ENCODE measurements at places on chromosomes 11 and 22.

GRCh38 chr11:109734566-109734965, 312.6 kb downstream of the C11orf87 start:
- no peak for DNase-seq

GRCh38 chr11:4025248-4025966, 69.2 kb upstream of the RRM1 start:
- DNase-seq, result no peak

DNA sequence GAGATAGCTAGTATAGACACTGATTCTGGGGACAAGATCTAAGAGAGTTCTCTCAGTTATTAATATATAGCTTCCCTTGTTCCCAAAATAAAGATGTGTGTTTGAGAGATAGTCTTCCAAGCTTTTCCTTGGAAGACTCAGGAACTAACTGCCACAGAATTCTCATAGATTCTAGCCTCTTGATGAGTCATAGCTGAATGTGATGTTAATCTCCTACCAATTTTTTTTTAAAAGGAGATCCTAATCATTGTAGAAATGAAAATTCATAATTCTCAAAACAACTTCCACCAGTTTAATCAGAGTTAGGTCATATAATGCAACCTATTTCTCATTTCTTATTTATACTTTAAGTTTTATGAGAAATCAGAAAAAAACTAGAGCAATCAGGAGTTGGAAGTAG, 148.8 kb downstream of the JRKL start:
- no peak for DNase-seq

DNA sequence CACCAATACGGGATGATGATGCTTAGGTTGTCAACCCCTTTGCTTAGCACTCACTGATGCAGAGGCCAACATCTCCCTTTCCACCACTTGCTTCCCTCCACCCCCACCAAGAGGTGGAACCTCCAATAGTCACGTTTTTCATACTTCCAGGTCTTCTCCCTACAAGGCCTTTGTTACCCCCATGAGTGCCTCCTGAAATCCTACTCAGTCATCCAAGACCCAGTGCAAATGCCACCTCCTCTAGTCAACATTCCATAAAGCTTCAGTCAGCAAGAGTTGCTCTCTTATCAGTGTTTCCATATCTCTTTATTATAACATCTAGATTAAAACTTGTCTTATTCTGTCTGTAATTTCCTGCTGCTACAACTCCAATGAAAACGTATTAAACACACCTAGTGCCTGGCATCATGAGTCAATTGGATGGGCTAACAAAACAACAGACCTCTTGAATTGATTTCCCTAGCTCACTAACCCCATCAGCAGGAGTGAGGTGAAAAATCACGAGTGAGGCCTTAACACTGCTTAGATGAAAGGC, 370.7 kb upstream of the CCDC90B start:
- DNase-seq, result no peak

GRCh38 chr11:64863391-64864060, 14.9 kb downstream of the EHD1 start:
- no peak for DNase-seq

DNA sequence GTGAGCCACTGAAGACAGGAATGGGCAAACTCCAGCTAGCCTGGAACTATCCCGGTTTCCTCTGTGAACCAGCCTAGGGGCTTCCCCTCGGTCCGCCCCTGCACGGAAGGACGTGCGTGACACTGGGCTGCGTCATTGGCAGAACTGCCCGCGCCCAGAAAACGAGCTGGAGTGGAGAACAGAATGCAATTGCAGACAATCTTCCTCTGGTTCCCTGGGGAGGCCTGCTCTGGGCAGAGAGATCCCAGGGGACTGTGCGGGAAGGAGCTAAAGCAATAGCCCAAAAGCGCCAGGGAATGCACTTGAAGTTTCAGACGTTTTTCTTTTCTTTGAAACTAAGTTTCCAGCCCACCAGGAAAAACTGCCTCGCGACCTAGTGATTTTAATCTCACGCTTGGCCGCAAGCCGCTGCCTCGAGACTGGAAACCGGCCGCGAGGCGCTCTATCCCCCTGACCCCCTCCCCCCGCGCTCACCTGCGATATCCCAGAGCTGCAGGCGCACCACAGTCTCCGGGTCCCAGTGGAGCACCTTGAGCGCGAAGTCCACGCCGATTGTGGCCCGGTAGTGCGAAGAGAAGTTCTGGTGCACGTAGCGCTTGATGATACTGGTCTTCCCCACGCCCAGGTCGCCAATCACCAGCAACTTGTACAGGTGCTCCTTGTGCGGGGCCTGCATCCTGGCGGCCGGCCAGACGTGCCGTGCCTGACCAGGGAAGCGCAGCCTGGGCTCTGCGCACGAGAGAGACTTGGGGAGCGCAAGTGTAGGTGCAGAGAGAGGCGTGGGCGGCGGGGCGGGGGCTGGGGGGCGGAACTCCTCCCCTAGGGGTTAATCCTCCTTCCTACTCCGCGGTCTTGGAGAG, at the start of gene RAB38:
TSS of gene RAB38 (minus strand) at position 735 of the 860 bp plus-strand sequence. CDS start at position 676, 59 bp downstream.
- DNase-seq, result no peak

DNA sequence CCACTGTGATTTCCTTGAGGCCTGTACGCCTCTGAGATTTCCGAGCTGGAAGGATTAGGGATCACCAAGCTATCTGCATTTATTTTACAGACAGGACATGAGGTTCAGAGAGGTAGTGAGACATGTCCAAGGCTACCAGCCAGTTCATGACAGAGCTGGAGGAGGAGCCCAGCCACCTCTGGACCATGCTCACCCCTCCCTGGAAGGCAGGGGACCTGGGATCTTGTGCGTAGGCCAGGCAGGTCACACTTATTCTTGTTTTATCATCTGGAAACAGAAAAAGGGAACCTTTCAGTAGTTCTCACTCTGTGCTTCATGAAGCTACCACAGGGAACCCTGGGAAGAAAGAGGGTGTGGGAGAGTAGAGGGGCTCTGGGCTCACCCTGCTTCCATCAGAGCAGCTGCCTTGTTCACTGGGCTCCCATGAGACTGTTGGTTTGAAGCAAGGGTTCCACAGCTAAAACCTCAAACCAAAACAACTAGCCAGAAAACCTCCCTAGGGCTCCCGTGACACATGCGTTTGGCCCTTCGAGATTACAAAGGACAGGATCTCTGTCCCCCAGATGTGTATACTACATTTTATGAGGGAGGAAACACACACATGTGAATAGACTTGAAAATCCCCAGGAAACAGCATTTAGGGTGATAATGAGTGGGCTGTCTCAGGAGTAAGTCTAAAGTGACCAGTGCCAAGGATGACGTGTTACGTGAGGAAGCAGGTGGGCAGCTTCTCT, 106.4 kb downstream of the DSCAML1 start:
- DNase-seq, result no peak

GRCh38 chr11:86089659-86090058, 20.8 kb upstream of the PICALM start:
- no peak for DNase-seq

- DNase-seq, result no peak
Observed at GRCh38 chr22:45584121-45584570, 81.5 kb downstream of the FBLN1 start.

DNA sequence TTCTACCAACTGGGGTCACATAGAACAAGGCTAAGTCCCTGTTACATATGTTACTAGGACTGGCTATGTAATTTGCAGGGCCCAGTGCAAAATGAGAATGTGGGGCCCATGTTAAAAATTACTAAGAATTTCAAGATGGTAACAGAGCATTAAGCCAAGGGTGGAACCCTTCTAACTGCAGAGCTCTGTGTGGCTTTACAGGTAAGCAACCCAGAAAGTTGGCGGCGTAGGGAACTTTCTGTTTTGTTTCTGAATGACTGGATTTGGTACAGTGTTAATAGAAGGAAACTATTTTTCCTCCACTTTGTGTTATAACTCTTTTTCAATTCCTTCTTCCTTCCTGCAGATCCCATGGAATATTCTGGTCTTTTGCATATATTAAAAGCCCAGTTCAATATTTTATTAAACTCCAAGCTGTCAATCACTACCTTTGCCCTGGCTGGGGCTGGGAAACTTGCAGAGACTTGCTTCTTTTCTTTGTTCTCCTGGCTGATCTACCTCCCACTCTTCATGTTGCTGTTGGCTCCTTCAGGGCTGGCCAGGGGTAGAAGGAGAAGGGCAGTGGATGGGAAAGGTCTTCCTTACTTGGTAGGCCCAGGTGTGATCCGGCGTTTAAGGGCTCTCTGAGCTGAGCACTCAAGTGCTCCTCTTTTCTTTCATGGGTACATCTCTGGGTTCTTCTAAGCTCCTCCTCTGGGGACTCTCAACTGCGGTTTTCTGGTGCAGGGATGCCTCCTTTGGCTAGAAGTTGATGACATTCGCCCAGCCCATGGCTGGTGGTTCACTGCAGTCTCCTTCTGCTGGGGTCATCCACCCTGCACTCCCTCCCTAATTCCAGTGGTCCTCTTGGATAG, 67.7 kb downstream of the SNX19 start:
- DNase-seq, result no peak

GRCh38 chr11:132187814-132188213, 817.4 kb downstream of the NTM start:
- no peak for DNase-seq
